ENCODE measurements at places on chromosomes 7 and 10.

GRCh38 chr7:134140889-134141867 is 14.0 kb downstream of the LRGUK start:
- peak; percentile 16 for DNase-seq

DNA sequence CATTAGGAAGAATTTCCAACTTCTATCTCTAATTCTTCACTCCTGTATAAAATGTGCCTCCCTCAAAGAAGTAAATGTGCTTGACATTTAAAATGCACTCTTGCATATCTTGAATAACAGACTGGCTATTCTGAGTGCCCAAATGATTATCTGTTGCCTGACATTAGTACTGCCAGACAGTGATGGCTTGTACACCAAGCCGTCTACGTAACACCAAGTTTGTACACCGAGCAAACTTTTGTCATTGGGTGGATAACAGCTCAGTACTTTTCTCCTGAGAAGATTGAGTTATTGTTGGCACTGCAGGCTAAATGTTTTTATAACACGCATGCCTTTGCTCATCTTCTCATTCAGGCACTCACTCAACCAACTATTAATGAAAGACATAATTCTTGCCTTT is 137.2 kb downstream of the DOCK4 start:
- DNase-seq, result no peak

GRCh38 chr7:6227294-6227846 is 45.1 kb downstream of the CYTH3 start:
- DNase-seq, result no peak

DNA sequence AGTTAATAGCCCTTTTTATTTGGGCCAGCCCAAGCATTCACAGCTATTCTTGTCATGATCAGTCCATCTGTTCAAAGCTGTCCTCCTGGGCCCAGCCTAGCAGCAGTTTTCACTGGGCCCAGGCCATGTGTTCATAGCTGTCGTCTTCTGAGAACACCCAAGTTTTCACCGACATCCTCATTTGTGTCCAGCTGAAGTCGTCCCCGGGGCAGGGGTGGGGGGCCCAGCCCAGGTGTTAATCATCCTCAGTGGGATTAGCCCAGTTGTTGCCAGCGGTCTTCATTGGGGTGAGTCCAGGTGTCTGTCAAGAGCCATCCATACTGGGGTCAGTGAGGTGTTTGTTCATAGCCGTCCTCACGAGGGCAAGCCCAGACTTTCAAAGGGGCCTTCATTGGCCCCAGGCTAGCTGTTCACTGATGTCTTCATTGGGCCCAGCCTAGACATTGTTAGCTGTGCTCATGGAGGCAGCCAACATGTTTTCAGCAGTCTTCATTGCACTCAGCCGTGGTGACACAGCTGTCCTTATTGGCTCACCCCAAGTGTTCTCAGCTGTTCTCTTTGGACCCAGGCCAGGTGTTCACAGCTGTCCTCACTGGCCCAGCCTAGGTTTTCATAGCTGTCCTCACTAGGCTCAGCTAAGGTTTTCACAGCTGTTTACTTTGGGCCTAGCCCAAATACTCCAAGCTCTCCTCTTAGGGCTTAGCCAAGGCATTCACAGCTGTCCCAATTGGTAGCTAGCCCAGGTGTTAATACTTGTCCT is 10.0 kb downstream of the FRG2B start:
- no peak for DNase-seq

DNA sequence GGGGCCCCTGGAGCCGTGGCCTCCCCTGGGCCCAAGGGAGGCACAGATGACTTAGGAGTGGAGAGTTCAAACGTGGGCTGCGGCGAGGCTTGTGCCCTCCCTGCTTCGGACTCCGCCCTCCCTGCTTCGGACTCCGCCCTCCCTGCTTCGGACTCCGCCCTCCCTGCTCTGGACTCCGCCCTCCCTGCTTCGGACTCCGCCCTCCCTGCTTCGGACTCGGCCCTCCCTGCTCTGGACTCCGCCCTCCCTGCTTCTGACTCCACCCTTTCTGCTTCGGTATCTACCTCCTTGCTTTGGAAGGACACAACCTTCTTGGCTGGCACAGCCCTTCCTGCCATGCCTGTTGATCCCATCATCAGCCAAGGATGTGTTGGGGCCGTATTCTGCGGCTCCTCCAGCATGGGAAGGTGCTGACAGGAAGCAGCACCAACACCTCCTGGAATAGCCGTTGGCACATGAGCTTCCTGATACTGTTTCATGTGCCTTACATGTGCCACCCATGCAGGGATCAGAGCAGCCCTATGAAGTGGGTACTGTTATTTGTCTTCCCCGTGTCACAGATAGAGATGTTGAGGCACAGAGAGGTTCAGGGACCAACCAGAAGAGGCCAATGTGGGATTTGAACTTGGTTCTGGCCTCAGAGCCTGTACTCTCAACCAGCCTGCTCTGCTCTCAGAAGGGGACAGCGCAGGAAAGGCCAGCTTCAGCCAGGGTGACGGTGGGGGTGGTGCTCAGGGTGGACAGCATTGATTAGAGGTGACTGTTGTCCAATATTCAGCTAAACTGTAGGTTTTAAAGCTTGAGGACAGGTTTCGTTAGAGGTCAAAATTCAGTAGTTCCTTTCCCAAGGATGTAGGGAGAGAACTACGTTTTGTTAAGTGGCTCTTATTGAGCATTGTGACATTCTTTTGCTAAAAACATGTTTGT is 114.5 kb downstream of the NKX6-2 start:
- no peak for DNase-seq

GRCh38 chr7:42453931-42454361 is 216.9 kb upstream of the GLI3 start:
- DNase-seq, result no peak

- no peak for DNase-seq
These were observed 36.3 kb downstream of the STRA8 start for GRCh38 chr7:135269921-135270320.

- DNase-seq, result no peak
These were observed 349.7 kb downstream of the KIF20B start for GRCh38 chr10:90051053-90051452.

DNA sequence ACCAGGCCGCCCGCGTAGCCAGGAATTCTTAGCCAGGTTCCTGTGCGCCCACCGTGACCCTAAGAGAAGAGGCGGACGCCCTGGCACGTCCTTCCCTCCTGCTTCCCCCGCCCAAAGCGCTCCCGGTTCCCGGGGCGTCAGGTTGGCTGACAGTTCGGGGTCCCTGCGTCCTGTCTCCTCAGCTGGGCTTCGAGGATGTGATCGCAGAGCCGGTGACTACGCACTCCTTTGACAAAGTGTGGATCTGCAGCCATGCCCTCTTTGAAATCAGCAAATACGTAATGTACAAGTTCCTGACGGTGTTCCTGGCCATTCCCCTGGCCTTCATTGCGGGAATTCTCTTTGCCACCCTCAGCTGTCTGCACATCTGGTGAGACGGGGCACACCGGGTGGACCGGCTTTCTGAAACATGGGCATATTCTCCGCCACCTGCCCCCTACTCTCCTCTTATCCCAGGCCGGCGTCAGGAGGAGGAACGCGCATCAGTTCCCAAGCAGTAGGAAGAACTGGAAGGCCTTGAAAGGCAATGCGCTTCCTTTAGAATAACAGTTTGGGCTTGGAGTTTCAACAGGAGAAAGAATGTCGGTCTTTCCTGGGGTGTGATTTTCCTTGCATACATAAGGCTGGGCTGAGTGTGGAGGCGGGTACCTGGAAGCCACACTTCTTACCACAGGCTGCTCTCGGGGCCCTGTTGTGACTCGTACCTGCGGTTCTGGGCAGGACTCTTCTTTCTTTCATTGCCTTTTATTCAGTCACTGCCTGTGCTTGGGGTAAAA is 728 bp downstream of the CAV2 start:
- DNase-seq, result no peak

DNA sequence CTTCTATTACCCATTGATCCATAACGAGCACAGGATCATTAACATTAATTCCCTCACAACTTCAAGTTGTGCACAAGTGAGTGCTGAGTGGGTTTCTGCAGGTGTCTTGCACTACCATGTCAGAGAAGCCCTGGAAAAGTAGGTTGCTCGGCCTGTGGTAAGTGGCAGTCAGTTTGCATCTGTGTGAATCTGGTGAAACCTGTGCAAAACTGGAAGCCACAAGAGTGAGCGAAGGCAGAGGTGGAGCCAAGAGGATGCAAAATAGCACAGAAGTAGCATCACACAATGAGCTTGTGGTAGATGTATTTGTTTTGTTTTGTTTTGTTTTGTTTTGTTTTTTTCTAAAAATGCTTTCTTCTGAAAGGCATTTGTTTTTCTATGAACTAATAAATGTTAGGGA is 181.5 kb downstream of the THSD7A start:
- no peak for DNase-seq

DNA sequence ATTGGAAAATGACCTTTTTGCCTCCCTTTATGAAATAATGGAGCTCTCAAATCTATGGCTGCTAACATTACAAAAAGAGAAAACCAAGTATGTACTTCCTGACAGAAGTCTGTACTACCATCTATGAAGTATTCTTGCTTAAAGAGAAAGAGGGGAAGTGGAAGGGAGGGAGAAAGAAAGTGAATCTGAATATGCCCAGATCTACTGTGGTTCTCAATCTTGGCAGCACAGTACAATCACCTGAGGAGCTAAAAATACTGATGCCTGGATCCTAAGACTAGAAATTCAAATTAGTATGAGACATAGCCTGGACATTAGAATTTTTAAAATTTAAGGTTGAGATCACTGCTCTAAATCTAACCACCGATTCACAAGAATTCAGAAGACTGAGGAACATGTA is 85.2 kb downstream of the IGF2BP3 start:
- no peak for DNase-seq

DNA sequence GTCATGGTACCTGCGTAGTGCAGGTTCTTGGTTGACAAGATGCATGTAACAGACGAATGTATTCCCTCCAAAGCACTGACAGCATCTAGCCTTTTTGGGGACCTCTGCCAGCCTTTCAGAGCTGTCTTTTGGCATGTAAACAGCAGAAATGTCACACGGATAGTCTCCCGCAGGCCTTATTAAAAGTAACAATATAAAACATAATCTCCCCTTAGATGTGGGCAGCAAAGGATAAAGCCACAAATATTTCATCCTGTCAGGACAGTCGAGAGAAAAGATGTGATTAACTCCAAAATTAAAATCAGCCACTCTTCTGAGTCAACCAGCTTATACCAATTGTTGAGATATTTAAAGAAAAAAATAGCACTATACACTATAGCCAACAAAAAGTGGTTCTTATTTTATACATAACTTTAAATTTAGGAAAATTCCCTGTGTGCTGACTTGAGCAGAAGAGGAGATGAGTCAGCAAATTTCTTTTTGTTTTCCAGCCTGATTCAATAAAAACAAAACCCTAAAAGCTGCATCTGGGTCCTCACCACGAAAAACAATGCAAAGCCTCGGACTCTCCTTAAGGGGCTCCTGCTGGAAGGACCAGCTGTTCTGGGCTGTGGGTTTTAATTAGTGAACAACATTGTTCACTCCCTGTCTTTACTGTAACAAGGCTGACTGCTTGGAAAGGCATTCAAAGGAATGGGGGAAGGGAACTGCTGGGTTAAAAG is 240.2 kb downstream of the ADAM12 start:
- no peak for DNase-seq

DNA sequence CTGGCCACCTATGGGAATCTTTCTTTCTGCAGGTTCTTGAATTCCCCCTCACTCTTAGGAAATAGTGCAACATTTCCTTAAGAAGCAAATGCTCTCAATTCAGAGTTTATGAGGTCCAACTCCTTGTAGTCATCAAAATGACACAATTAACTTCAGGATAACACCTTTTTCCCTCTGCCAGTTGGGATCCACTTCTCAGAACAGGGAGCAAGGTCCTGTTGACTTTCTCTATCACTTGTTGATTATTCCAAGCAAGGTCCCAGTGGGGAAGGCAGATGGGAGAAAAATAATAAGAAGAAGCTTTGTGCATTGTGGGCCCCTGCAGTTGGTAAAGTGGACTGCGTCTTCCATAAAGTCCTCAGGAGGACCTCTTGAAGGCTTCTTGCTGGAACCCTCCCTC is 315.6 kb upstream of the NPSR1 start:
- DNase-seq, result no peak

GRCh38 chr10:70480239-70480861 is 1.8 kb downstream of the PALD1 start:
- no peak for DNase-seq

DNA sequence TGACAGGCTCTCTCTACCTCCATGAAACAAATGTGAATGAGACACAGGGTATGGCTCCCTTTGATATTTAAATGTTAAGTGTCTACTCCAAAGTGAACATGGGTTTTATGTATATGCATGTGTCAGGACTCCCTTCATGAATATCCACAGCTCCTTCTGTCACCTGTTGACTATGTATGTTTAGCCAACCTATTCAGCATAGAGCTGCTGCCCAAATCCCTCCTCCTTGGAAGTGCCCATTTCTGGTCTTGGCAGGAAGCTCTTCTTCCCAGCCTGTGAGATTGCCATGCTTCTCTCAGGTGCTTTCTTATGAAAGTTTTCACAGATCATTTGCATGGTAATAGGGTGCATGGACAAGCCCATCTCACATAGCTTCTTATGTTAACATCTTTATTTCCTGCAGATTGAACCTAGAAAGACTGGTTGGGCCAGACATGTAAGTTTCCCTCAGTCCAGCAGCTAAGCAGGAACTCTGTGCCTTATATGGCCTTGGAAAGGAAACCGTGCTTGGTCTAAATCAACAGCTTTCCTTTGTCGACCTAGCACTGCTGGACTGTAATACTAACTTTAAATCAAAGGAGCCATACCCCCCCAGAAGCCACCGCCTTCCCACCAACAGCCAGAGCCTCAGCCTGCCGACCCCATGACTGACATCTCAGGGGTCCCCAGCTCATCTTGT is 288.9 kb downstream of the ADARB2 start:
- DNase-seq, result no peak

DNA sequence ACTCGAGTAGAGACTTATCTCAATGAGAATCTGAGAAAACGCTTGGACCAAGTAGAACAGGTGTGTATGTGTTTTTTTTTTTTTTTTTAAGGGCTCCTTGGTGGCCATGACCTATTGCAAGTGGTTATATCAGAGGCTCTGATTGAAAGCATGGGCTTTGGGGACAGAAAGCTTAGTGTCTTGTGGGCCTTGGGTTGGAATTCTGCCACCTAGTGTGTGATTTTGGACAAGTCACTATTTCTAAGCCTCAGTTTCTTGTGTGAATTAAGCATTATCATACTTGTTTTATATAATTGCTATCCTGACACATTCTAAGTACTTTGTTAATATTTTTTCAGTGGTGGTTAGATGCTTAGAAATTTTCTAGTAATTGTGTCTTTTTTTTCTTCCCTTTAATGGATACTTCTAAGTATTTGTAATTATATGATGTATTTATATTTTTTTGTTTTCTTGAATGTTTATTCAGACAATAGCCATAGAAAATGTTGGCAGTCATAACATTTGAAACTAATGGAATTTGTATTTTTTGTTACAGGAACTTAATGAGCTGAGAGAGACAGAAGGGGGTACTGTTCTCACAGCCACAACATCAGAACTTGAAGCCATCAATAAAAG is 33.1 kb downstream of the SMC3 start:
- peak; percentile 44 for DNase-seq

All from NCI-H1694 treated with DMSO at 0.1 percent for 48 hours (cell line).